ENCODE measurements at places on chromosomes 5 and 9. TPM values are rescaled to one million over a fixed set of nuclear protein-coding genes. Genes with fewer than 3 reads are reported as not detected.

DNA sequence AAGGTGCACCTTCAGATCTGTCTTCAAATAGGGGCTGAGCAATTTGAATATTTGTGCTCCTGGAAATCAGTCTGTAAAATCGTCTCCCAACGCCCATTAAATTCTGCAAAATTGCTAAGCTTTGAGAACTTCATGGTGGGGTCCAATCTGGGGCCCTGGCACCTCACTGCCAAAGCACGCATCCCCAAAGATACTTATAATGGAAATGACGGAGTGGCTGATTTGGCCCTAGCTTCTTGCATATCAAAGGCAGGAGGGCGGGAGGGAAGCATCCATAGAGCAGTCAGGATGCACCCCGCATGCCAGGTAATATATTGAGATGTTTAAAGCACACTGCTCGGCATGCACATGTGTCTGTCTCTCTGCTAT is 422.3 kb downstream of the EBF1 start:
- no peak for DNase-seq
- peak overlapping the region; percentile 74 for H3K4me3 ChIP-seq
- peaks cover 28% of the 10 kb centered on the region for H3K4me1 ChIP-seq
- H3K27me3 ChIP-seq: no peaks in the 10 kb centered on the region
- H3K36me3 ChIP-seq: no peaks in the 10 kb centered on the region

DNA sequence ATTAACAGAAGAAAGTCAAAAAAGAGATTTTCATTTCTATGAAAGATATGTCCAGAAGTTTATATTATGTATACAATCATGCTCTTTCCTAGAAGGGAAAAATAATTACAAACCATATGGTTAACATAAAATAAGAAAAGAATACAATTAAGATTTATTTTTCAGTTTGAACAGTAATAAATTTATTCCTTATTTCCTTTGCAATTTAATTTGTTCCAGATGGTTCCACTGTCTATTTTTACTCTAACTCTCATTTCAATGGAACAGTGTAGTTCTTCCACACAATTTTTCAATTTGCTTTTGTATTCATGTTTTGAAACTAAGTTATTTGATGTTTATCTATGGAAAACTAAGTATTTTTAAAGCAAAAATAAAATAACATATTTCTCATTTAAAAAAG is 1026.3 kb downstream of the TAF11L14 start:
- no peaks in the 10 kb centered on the region for H3K27me3 ChIP-seq
- no peaks in the 10 kb centered on the region for H3K4me1 ChIP-seq

DNA sequence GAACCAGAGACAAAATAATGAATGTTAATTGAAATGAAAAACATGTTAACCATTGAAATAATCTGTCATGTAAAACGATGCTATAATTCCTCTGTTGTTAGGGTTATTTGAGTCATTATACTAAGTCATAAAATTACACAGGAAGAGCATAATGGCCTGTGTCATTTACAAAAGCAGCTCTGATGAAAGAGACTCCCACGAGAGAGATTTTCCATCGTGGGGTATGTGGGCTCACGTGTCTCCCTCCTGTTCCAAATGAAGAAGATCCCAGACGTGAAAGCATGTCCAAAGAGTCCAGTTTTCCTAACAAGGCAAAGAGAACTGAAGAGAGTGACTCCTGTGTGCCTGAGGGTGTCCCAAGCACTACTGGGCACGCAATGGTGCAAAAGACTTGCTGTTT is 379.8 kb downstream of the SPOCK1 start:
- H3K36me3 ChIP-seq: no peaks in the 10 kb centered on the region
- no peaks in the 10 kb centered on the region for H3K27me3 ChIP-seq
- no peak overlapping the region for H3K27ac ChIP-seq
- peaks cover 3% of the 10 kb centered on the region for H3K4me1 ChIP-seq

DNA sequence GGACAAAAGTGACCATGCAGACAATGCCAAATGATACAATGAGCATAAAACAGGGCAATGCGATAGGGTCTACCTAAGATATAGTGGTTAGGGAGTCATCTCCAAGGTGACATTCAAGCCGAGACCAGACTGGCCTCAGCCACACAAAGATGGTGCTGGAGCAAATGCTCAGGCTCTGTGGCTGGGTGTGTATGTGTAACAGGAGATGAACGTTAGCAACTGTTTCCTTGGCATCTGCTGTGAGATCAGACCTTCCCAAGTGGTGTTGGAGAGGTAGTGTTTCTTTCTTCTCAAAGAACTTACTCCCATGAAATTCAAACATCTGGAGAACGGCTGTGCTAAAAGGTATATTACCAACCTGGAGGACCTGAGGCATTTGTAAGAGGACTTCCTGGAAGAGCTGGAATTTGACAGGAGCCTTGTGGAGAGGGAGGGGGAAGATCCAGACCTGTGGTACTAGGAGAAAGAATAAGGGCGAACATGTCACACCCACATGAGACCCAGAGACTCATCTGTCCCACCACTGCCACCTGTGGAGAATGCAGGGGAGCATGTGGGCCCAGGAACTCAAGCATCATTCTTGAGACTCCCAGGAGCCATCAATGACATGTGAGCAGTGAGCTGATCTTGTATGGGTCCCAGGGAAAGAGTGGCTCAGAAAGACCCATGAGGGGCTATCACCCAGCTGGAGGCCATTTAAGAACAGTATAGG is 21.4 kb upstream of the ANXA6 start:
- DNase-seq: no peak
- peaks cover 53% of the 10 kb centered on the region for H3K36me3 ChIP-seq
- H3K4me1 ChIP-seq: peaks cover 51% of the 10 kb centered on the region
- H3K4me3 ChIP-seq: no peak overlapping the region
- H3K27me3 ChIP-seq: no peaks in the 10 kb centered on the region
- peak overlapping the region; percentile 63 for H3K27ac ChIP-seq

- peaks cover 7% of the 10 kb centered on the region for H3K27me3 ChIP-seq
- H3K4me3 ChIP-seq: no peak overlapping the region
- H3K36me3 ChIP-seq: no peaks in the 10 kb centered on the region
Observed at GRCh38 chr9:76311537-76311936, 82.7 kb downstream of the RFK start.

- H3K4me1 ChIP-seq: peaks cover 6% of the 10 kb centered on the region
Observed at GRCh38 chr5:132771503-132771998, 5.5 kb downstream of the SEPTIN8 start.

The PAEP gene
- total RNA-seq: not detected

- peaks cover 25% of the 10 kb centered on the region for H3K36me3 ChIP-seq
- H3K27me3 ChIP-seq: no peaks in the 10 kb centered on the region
- DNase-seq: no peak
- no peak overlapping the region for H3K4me3 ChIP-seq
- H3K4me1 ChIP-seq: no peaks in the 10 kb centered on the region
Observed at GRCh38 chr5:58452566-58453258, 7.2 kb downstream of the PLK2 start.

GRCh38 chr5:74761241-74761640 is 5.7 kb downstream of the GFM2 start:
- DNase-seq: no peak
- peaks cover 15% of the 10 kb centered on the region for H3K4me1 ChIP-seq
- H3K36me3 ChIP-seq: peaks cover 51% of the 10 kb centered on the region
- H3K27me3 ChIP-seq: no peaks in the 10 kb centered on the region
- H3K27ac ChIP-seq: no peak overlapping the region

The CHSY3 gene
- not detected for total RNA-seq

- H3K27ac ChIP-seq: no peak overlapping the region
- H3K27me3 ChIP-seq: peaks cover 12% of the 10 kb centered on the region
- no peak overlapping the region for H3K4me3 ChIP-seq
- no peak for DNase-seq
Observed at GRCh38 chr9:37706290-37706689, 47.3 kb upstream of the TRMT10B start.

GRCh38 chr9:127923771-127924170 is 6.8 kb downstream of the PIP5KL1 start:
- no peak overlapping the region for H3K4me3 ChIP-seq
- peaks cover 6% of the 10 kb centered on the region for H3K27me3 ChIP-seq
- no peak for DNase-seq
- H3K27ac ChIP-seq: no peak overlapping the region
- no peaks in the 10 kb centered on the region for H3K36me3 ChIP-seq

The SPINK4 gene
- not detected for total RNA-seq

GRCh38 chr5:178403956-178404600 is 171.5 kb upstream of the PHYKPL start:
- H3K4me1 ChIP-seq: no peaks in the 10 kb centered on the region
- no peak overlapping the region for H3K4me3 ChIP-seq
- H3K27ac ChIP-seq: no peak overlapping the region
- peaks cover 11% of the 10 kb centered on the region for H3K27me3 ChIP-seq
- no peaks in the 10 kb centered on the region for H3K36me3 ChIP-seq
- no peak for DNase-seq

- no peaks in the 10 kb centered on the region for H3K36me3 ChIP-seq
- no peak overlapping the region for H3K27ac ChIP-seq
- H3K4me1 ChIP-seq: no peaks in the 10 kb centered on the region
- H3K4me3 ChIP-seq: no peak overlapping the region
- H3K27me3 ChIP-seq: peaks cover 6% of the 10 kb centered on the region
Observed at GRCh38 chr9:107361816-107362215, 78.7 kb downstream of the RAD23B start.

GRCh38 chr9:94699715-94700373 is 26.7 kb upstream of the AOPEP start:
- H3K36me3 ChIP-seq: no peaks in the 10 kb centered on the region
- peaks cover 15% of the 10 kb centered on the region for H3K27me3 ChIP-seq
- no peak overlapping the region for H3K27ac ChIP-seq

DNA sequence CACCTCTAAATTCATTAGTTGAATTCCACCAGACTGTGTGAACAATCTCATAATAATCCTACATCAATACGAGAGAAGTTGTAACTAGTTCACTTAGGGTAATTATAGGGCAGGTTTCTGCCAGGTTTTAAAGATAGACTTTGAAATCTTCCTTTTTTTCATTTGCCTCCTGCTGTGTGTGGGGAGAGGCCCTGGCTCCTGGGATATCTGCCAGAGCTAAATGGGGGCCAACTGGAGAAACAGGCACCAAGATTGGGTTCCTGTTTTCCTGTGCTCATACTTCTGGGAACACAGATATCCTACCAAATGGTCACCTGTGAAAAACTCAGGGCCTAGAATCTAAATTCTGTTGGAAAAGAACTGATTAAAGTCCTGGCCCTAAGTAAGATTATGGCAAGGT is 42.3 kb downstream of the SH3RF2 start:
- DNase-seq: no peak
- no peak overlapping the region for H3K4me3 ChIP-seq
- no peaks in the 10 kb centered on the region for H3K36me3 ChIP-seq
- H3K4me1 ChIP-seq: no peaks in the 10 kb centered on the region

The DDX4 gene
- total RNA-seq: not detected

DNA sequence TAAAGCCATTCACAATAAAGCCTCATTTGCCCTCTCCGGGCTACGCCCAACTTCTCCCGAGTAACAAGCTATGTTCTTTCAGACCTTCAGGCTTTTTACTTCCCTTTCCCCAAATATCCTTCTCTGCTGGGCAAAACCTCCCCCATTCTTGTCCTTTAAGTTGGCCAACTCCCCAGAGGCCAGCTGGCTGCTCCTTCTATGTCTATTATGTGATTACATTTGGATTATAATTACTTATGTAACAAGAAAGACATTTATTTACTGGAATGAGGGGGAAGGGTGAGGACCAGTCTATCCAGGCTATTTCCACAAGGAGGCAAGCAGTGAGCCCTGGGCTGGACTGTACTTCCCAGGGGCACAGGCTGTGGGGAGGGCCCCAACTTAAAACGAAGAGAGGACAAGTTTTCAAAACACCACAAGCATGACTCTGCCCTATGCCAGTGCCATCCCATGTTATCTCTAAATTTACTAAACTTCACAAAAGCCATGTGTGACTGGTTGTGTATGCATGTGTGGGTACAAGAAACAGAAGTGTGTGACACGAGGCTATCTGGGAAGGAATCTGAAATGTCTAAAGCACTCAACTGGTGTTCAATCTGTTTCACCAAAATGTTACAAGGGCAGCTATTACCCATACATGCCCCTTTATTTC is 84.5 kb downstream of the GNAQ start:
- no peak for DNase-seq
- H3K27ac ChIP-seq: no peak overlapping the region
- peaks cover 5% of the 10 kb centered on the region for H3K27me3 ChIP-seq
- no peak overlapping the region for H3K4me3 ChIP-seq
- H3K36me3 ChIP-seq: no peaks in the 10 kb centered on the region

The LNPEP gene
- total RNA-seq: 88.8 TPM

The PCDHB14 gene
- 0.11 TPM for total RNA-seq

GRCh38 chr5:140118302-140118936 is 4.5 kb downstream of the PURA start:
- no peaks in the 10 kb centered on the region for H3K36me3 ChIP-seq
- no peaks in the 10 kb centered on the region for H3K27me3 ChIP-seq
- peaks cover 41% of the 10 kb centered on the region for H3K4me1 ChIP-seq
- H3K4me3 ChIP-seq: no peak overlapping the region

DNA sequence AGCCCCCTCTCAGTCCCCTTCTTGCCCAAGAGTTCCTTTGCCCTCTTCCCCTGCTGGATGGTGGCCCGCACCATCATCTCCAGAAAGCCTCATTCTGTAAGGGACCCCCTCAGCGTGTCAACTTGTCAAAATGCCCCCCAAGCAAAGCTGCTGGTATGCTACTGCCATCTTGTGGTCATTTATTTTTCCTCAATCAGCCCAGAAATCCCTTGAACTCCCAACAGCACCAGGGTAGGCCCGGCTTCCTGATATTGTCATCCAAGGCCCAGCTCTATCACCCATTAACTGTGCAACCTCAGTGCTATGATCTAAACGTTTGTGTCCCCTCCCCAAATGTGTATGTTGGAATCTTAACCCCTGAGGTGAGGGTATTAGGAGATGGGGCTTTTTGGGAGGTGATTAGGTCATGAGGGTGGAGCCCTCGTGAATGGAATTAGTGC is 53.2 kb upstream of the FBXW11 start:
- H3K27ac ChIP-seq: no peak overlapping the region
- peaks cover 87% of the 10 kb centered on the region for H3K36me3 ChIP-seq
- no peak for DNase-seq

The ZNG1F gene
- total RNA-seq: 13.6 TPM

DNA sequence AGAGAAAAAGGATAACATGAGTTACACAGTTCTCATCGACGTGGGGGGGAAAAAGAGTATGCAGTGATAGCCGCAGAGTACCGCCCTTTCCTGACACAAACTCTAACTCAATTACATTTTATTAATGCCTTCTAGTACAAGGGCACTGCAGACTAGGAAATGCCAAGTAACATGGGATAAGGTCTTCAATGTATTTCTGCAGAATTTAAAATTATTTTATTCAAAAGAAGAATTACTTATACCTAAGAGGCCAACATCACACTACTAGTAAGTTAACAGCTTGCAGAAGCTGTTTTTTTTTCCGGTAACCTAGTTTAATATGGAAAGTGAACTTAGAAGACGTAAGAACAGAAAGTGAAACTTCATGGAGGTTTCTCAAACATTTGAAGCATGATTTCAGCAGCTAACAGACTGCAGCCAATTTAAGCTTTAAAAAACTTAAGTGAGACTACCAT is 3.9 kb downstream of the SETX start:
- peaks cover 63% of the 10 kb centered on the region for H3K4me1 ChIP-seq
- peak overlapping the region; percentile 37 for H3K4me3 ChIP-seq
- DNase-seq: no peak
- H3K27ac ChIP-seq: peak overlapping the region; percentile 97
- H3K27me3 ChIP-seq: no peaks in the 10 kb centered on the region

DNA sequence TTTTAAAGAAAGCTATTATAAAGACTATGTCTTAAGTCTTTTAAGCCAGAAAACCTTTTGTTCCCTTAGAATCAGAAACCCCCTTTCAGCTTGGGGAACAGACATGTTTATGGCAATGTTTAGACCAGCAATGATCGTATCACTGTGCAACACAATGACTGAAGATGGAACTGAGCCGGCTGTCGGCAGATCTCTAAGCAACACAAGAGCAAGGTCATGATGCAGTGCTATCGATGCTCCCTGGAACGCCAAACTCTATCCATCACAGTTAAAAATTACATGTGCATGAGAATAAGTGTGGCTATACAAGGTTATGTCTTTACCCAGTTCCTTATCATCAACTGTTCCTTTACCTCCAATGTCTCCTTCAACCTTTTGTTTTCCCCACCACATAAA is 1.8 kb upstream of the RNF44 start:
- peaks cover 15% of the 10 kb centered on the region for H3K36me3 ChIP-seq
- H3K27ac ChIP-seq: peak overlapping the region; percentile 95
- H3K4me1 ChIP-seq: peaks cover 65% of the 10 kb centered on the region
- no peak overlapping the region for H3K4me3 ChIP-seq

Measured in activated B cell treated with CpG ODN at 0.5 μM for 24 hours (primary cell).